NCI-H2107 (cell line): ENCODE measurements at places on chromosomes 6 and 20.

DNA sequence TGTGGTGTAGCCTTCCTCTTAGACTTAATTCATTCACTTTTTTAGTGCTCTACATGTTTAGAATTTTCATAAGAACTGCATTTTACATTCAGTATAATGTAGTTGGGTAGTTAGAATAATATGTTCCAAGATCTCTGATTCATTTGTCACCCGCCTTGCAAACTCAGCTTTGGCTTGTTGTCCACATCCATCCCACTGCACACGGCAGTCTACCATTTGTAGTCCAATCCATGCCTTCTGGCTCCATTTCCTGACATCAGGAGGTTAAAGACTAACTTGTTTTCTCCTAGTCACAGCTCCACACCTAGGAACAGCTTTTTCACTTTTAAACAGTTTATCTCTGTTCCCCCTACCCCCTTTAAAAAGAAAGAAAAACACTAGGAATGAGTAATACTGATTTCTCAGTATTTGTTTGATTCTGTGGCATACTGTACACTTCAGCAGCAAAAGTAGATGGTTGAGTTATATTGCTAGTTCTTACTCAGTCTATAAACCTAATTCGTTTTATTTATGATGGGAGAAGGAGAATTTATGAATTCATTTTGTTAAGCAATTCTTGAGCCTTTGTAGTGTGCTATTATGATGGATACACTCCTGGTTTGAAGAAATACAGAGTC is 180.9 kb downstream of the ARID1B start:
- no peak for DNase-seq

GRCh38 chr20:40652441-40652987 is 36.5 kb downstream of the MAFB start:
- no peak for DNase-seq

DNA sequence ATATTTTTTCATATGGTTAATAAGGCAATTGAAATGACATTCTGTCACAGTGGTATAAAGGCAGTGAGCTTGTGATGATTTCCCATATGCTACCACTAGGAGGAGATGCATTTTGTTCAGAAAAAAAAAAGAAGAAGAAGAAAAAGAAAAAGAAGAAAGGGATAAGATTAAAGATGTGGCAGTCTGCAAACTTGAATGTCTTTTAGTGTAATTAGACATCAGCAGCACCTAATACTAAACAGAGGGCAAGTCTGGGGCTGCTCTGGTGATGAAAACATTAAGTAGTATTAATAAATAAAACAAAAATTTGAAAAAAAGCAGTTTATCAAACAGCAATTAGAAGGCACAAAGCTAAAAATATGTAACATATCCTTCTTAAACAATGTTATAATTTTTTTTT is 95.4 kb upstream of the DEFB112 start:
- DNase-seq = no peak

- DNase-seq = no peak
These were observed 4.3 kb upstream of the SGK1 start for GRCh38 chr6:134322216-134322615.

GRCh38 chr6:156517088-156517487 is 260.1 kb upstream of the ARID1B start:
- DNase-seq = no peak

DNA sequence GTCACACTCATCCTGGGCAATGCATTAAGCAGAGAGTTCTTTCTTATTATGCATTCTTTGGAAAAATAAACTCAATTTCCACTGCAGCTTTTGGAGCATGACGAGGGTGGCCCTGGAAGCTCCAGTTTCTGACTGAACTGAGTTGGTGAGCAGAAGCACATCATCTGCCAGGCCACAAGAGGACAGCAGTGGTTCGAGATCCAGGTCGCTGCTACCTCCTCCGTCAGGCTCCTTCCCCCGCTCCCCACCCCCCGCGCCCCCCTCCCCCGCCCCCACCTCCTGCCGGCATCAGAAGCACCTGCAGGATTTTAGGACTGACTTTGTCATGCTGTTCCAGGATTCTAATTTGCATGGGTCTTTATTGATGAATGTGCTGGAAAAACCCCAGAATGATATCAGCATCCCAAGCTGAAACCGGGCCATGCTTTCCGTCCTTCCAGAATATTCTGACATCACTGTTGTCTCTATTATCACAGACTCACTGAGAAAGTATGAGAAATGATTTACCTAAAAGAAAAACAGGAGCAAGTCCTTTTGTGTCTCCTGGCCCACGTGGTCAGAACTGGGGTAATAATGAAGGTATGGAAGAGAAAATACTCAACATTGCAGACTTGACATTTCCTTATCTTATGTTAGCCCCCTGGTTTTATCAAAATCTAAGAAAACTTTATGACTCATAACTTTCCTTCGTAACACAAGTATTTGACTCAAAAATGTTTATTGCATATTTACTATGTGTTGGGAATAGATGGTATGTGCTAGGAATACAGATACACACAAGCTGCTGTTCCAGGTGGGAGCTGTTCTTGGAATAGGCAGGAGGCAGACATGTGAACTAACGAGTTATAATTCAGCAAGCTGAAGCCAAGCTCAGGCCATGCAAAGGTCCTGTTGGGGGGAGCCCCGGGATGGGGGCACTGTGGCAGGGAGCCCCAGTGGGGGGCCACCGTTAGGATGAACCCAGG is 220.2 kb upstream of the EXOC2 start:
- no peak for DNase-seq

GRCh38 chr20:40232273-40232672 is 456.8 kb downstream of the MAFB start:
- no peak for DNase-seq

DNA sequence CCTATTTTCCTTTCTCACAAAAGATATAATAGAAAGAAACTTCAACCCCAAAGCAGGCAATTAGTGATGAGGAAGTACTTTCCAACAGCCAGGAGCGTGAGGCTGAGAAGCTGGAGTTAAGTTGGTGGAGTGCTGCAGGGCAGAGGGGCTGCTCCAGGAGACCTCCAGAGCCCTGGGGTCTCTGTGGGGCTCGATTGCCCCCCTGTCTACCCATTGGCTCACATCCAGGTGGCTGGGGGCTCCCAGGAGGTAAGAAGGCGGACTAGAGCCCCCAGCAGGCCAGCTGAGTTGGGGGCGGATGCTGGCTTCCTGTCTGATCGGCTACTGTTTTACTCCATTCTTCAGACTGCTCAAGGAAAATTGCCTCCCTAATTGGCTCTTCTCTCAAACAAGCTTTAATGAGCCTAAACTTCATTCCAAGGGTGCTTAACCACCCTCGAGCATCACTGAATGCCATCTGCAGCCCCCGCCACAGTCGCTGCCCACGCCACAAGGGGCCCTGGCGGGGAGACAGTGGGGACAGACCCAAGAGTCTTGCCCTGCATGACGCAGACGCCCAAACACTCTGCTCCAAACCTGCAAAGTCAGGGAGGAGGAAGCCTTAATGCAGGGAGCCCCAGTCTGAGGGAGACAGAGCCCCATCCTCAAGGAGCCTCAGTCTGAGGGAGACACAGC is 78.6 kb downstream of the MDGA1 start:
- no peak for DNase-seq
